Bronchial smooth muscle cell (primary cell): ENCODE measurements at places on chromosomes 2 and 18. TPM values are rescaled to one million over a fixed set of nuclear protein-coding genes. Genes with fewer than 3 reads are reported as not detected.

Gene NTSR2
- under 0.01 TPM in 1 of 2 replicates, not detected in the other for total RNA-seq

Gene MROH2A
- total RNA-seq: under 0.01 TPM in 1 of 2 replicates, not detected in the other

Gene RND3
- total RNA-seq: 213 and 557 TPM in 2 replicates

Gene CHST10
- total RNA-seq: 4.9 and 6.3 TPM in 2 replicates

Gene LRP1B
- total RNA-seq: under 0.01 TPM in 1 of 2 replicates, not detected in the other

Gene SLC14A1
- 55.5 and 131 TPM in 2 replicates for total RNA-seq

Gene CCDC178
- total RNA-seq: 0.16 and 0.94 TPM in 2 replicates

Gene RAX
- not detected in 2 replicates for total RNA-seq

Gene NFE2L2
- 64.6 and 74.6 TPM in 2 replicates for total RNA-seq

Gene CCDC138
- total RNA-seq: 2.5 and 2.8 TPM in 2 replicates

Gene ITGA4
- 46.3 and 84.8 TPM in 2 replicates for total RNA-seq

Gene HOXD10
- total RNA-seq: not detected in 2 replicates

Gene DPY30
- total RNA-seq: 58.0 and 68.9 TPM in 2 replicates

Gene GALNT13
- total RNA-seq: under 0.01 TPM in 1 of 2 replicates, not detected in the other

Gene C1D
- 7.1 and 10.7 TPM in 2 replicates for total RNA-seq

Gene IL36A
- not detected in 2 replicates for total RNA-seq

Gene DPYSL5
- not detected in 2 replicates for total RNA-seq

Gene C1GALT1C1L
- total RNA-seq: 0.34 and 0.79 TPM in 2 replicates

Gene GPR35
- 0.32 and 0.52 TPM in 2 replicates for total RNA-seq

Gene CFAP221
- total RNA-seq: not detected in 2 replicates

Gene DCDC2C
- not detected in 2 replicates for total RNA-seq

Gene UCN
- 0.16 and 0.26 TPM in 2 replicates for total RNA-seq

Gene LYPD1
- total RNA-seq: 0.26 and 1.7 TPM in 2 replicates

Gene CHRND
- not detected in 2 replicates for total RNA-seq

Gene DSG1
- not detected in 2 replicates for total RNA-seq

Gene UGP2
- 36.1 and 78.3 TPM in 2 replicates for total RNA-seq

Gene TWIST2
- 73.3 and 77.3 TPM in 2 replicates for total RNA-seq

Gene SCN9A
- 5.2 and 12.1 TPM in 2 replicates for total RNA-seq

Gene GALR1
- not detected in 2 replicates for total RNA-seq

Gene CRYGD
- total RNA-seq: not detected in 2 replicates

Gene TRIM54
- total RNA-seq: 0.09 TPM in 1 of 2 replicates, not detected in the other

Gene SMIM21
- total RNA-seq: not detected in 2 replicates

Gene SPR
- 27.9 and 31.2 TPM in 2 replicates for total RNA-seq

Gene TAF1B
- total RNA-seq: 18.3 and 22.8 TPM in 2 replicates

Gene CDK15
- total RNA-seq: 5.8 and 15.2 TPM in 2 replicates

Gene ATP6V1C2
- not detected in 2 replicates for total RNA-seq

Gene GREB1L
- total RNA-seq: 0.16 TPM in 1 of 2 replicates, not detected in the other

Gene AQP4
- not detected in 2 replicates for total RNA-seq

Gene DOK6
- 3.2 and 9.0 TPM in 2 replicates for total RNA-seq

Gene NMUR1
- total RNA-seq: 0.09 TPM in 1 of 2 replicates, not detected in the other

Gene CFAP210
- total RNA-seq: 0.17 TPM in 1 of 2 replicates, not detected in the other

Gene SEPTIN10
- 101 and 119 TPM in 2 replicates for total RNA-seq

Gene GDF7
- under 0.01 TPM in 2 replicates for total RNA-seq

Gene KHK
- total RNA-seq: 0.32 and 1.3 TPM in 2 replicates

Gene RNF149
- total RNA-seq: 37.8 and 42.1 TPM in 2 replicates

Gene ANO7
- total RNA-seq: 0.09 and 0.63 TPM in 2 replicates

Gene MYO5B
- under 0.01 and 0.17 TPM in 2 replicates for total RNA-seq

Gene PARD6G
- 1.6 and 2.0 TPM in 2 replicates for total RNA-seq

Gene CKAP2L
- total RNA-seq: 0.17 and 1.3 TPM in 2 replicates

Gene NOTO
- not detected in 2 replicates for total RNA-seq

Gene ASB1
- total RNA-seq: 18.4 and 28.1 TPM in 2 replicates

Gene CAPN13
- total RNA-seq: not detected in 2 replicates
